ENCODE measurements at places on chromosomes 2 and 18.

GRCh38 chr2:133574186-133574585 is 5.9 kb upstream of the NCKAP5 start:
- DNase-seq: no peak

- no peak for DNase-seq
Observed at GRCh38 chr2:196234672-196235071, 63.3 kb upstream of the STK17B start.

DNA sequence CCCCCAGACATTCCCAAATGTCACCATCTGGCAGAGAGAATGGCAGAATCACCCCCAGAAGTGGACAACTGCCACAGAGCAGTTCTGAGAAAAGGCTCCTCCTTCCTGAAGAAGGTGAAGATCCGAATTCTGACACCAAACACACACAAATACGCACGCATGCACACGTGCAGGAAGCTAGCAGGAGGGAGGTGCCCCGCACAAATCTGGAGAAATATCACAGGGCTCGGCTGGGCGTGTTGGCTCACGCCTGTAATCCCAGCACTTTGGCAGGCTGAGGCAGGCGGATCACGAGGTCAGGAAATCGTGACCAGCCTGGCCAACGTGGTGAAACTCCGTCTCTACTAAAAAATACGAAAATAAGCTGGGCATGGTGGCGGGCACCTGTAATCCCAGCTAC is 38.5 kb upstream of the ATG16L1 start:
- no peak for DNase-seq

- no peak for DNase-seq
Observed at GRCh38 chr2:160338901-160339685, 139.0 kb upstream of the ITGB6 start.

DNA sequence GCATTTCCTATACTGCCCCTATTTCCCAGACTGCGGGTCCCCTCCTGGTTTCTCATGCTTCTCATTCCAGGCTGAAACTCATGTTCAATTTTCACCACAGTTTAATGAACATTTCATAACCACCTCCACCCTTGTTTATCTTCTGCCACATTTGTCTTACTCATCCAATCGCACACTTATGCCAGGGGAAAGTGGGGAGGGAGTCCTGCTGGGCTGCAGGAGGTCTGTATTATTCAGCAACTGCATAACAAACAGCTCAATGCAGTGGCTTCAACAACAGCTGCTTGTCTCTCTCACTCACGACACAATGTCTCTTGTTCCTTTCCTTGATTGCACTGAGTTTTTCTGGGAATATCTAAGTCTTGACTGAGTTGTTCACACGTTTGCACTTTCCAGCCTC is 106.0 kb downstream of the ZNF519 start:
- no peak for DNase-seq

GRCh38 chr2:237872178-237872887 is 12.9 kb downstream of the RAMP1 start:
- DNase-seq: no peak

- DNase-seq: no peak
Observed at GRCh38 chr2:111066062-111066593, 54.6 kb upstream of the BCL2L11 start.

DNA sequence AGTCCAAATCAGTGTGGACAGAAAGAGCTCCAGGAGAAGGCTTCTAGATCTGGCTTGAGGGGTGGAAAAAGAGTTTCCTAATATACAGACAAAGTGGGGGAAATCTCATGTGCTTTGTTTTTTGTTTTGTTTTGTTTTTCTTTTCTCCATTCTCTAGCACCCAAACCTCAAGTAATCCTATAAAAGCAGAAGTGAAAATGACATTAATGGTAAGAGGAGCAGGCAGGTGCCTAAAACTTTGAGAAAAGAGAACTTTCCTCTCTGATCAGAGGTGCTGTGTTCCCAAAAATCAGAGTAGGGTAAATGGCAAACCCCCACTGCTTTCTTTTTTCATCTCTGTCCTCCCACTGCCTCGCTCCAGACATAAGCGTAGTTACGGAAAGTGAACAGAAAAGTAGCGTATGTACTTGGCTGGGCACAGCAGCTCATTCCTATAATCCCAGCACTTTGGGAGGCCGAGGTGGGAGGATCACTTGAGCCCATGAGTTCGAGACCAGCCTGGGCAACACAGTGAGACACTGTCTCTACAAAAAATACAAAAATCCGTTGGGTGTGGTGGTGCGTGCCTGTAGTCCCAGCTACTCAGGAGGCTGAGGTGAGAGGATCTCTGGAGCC is 77.8 kb downstream of the FAM161A start:
- DNase-seq: no peak

- no peak for DNase-seq
Observed at GRCh38 chr18:62258093-62258492, 67.0 kb upstream of the TNFRSF11A start.

- no peak for DNase-seq
Observed at GRCh38 chr2:136376211-136376610, 258.3 kb upstream of the CXCR4 start.

GRCh38 chr2:19021100-19021476 is 337.3 kb downstream of the OSR1 start:
- DNase-seq: no peak

- no peak for DNase-seq
Observed at GRCh38 chr2:217466104-217466503, 536.7 kb downstream of the TNS1 start.

GRCh38 chr2:14866736-14867352 is 234.3 kb downstream of the LRATD1 start:
- no peak for DNase-seq

DNA sequence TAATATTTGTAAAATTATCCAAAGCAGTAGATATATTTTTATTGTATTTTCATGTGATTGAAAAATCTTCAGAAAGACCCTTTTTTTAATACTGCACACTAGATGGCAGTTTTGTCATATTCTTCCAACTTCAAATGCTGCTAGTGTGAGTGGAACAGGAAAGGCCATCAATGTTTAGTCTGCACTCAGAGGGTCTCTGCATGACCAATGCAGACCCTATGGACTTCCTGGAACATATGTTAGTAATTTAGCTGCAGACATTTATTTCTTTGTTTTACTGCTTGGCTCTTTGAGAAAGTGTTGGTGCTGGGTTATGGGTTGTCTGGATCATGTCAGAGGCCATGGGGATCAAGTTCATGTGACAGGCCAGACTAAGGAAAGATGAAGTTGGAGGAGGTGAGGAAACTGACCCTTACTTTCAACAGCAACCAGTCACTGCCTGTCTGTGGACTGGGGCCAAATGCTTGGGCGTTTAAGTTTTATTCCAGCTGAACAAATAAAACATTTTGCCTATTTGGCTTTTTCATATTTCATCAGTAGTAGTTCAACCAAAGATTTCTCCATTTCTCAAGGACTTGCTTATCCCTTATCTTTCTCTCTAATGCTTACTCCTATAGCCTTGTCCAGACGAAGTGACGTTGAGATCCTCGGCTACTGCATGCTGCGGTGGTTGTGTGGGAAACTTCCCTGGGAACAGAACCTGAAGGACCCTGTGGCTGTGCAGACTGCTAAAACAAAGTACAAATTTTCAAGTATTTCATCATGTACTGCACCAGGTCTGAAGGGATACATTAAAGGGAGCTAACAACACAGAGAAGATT is 84.8 kb downstream of the VRK2 start:
- no peak for DNase-seq

- DNase-seq: no peak
Observed at GRCh38 chr2:74919827-74920226, 38.6 kb upstream of the POLE4 start.

DNA sequence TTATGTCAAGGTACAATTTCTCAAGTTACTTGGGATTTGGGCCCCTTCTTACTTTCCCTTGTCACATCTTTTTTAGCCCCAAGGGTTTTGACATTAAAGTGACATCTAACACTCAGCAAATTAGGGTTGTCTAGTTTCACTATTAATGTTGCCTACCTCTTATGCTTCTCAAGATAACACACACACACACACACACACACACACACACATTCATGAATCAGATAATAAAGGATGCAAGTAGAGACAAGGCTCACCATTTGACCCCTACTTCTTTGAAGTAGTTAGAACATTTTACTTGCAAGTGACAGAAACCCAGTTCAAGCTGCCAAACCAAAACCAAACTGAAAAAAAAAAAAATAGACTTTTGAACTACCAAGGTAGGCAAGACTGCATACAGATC is 138.8 kb downstream of the TRIB2 start:
- DNase-seq: no peak

- no peak for DNase-seq
Observed at GRCh38 chr2:43039376-43040080, 186.9 kb downstream of the ZFP36L2 start.

GRCh38 chr2:203673933-203674332 is 32.5 kb upstream of the CD28 start:
- DNase-seq: no peak

- no peak for DNase-seq
Observed at GRCh38 chr2:169716938-169717690, 16.5 kb upstream of the KLHL23 start.

DNA sequence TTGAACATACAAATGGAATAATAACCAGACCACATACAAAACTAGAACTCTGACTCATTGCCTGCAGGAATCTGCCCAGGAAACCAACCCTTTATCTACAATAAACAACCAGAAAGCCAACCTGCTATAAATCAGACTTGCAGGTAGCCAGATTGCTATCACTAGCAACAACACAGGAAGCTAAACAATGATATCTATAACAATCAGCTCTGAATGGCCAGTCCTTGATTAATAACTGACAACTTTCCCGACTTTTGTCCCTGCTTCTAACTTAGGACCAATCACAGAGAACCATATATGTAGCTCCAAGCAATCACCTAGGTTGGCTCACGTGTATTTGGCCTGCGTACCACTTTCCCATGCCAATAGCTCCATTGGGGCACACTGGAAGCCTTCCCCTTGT is 470.8 kb downstream of the RIT2 start:
- no peak for DNase-seq

DNA sequence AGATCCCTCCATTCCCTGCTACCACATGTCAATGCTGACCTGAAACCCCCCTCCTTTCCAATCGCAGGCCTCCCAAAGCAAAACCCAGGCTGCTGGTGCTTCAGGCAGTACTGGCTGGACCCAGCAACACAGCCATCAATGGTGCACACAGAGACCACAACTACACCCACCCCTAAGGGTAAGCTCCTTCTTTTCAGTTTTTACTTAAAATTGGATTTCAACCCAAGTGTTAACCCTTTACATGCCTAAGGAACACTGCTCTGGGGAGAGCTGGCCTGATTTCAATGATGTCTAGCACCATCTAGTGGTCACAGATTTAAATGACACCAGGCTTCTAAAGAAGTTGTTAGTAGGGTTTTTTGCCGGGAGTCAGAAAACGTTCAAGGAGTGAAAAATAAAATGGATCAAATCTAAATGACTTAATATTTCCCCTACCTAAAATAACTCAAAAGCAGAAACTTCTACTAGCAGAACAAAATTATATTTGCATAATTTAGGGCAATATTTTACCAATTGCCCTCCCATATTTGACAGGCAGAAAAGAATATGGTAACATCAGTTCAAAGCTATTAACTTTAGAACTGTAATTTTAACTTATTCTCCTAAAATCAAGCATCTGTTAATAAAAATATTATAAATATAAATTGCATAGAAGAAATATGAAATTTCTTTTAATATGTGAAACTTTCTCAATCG is 24.6 kb downstream of the FECH start:
- peak; percentile 58 for DNase-seq

GRCh38 chr2:209323738-209324137 is 100.1 kb upstream of the MAP2 start:
- DNase-seq: no peak

GRCh38 chr2:177325554-177325953 is 61.0 kb upstream of the NFE2L2 start:
- DNase-seq: no peak

DNA sequence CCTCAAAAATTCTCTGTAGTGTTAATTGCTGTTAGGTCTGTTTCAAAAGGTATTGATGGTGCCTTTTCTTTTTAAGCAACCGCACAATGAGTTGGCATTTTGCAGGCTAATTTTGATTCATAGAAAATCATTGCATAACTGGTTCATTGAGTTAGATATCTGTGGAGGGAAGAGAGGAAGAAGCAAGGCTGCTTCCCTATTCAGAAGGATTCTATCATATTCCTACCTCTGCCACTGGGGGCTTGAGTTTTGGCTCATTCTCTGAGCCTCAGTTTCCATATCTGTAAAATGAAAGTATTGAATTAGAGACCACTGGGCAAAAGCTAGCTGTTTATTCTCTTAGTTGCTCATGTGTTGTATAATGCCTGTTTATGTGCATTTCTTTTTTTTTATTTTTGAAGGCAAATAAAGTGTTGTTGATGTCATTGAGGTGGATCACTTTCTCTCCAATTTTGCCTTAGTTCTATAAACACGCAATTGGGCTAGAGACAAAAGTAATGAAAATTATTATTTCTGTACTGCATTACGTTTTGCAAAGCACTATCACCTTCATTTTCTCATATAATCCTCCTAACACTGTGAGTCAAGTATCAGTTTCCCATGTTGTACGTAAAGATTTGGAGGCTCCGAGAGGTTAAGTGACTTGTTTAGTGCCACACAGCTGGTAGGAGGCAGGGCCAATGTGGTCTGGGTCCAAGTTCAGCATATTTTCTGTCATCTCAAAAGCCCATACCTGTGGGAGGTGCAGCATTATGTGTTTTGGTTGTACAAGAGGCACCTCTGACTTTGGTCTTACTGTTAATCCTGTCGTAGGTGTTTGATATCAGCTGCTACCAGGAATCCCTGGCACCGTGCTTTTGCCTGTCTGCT is 5.9 kb downstream of the TRIB2 start:
- DNase-seq: no peak

GRCh38 chr18:49837889-49838288 is 24.6 kb upstream of the ACAA2 start:
- no peak for DNase-seq

DNA sequence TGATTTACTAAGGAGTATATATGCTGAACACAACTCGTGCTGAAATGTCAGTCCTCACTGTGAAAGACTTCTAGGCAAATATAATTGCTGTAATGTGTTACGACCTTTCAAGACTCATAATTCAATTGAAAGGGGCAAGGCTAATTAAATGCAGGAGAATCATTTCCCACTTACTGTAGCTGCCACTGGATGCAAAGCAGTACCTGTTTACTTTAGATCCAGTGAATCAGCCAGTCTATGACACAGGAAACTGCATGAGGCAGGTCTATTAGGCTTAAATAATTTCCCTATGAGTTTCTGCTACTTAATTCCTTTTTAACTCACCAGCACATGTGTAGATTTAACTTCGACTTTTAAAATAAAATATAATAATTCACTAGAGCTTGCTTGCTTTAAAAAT is 125.6 kb downstream of the CTNNA2 start:
- DNase-seq: no peak

DNA sequence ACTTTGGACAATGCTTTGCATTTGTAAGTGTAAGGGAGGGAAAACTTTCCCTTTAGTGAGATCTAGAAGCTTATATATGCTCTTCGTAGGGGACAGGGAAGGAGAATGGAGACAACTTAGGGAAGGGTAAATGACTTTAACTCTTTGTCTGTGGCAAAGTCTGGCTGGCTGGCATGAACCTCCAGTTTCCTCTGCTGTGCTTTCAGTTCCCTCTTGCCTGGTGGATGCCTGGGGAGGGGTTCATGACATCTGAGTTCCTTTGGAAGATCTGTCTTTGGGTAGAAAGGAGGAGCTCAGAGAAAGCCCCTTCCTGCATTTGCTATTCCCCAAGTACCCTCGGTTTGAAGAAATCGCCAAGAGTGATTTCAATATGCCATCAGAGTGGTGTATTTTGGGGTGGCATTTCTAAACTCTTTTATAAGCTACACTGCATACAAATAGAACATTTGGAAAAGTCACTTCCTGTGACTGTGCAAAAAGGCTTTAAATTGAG is 143.6 kb downstream of the VAPA start:
- no peak for DNase-seq
